ENCODE measurements at places on chromosomes 11 and 22. TPM values are rescaled to one million over a fixed set of nuclear protein-coding genes. Genes with fewer than 3 reads are reported as not detected.

Gene TMEM45B
- 0.93 TPM for total RNA-seq

Gene CCDC15
- total RNA-seq, result 4.2 TPM

Gene NUMA1
- total RNA-seq, result 181 TPM

Gene SEPTIN3
- total RNA-seq, result 7.2 TPM

Gene PPP6R3
- 130 TPM for total RNA-seq

Gene FAM180B
- 0.15 TPM for total RNA-seq

Gene TPH1
- 0.56 TPM for total RNA-seq

Gene DPAGT1
- 68.0 TPM for total RNA-seq

Gene BBOX1
- not detected for total RNA-seq

Gene CASP12
- total RNA-seq, result not detected

Gene SLC22A8
- not detected for total RNA-seq

Gene FOLR1
- total RNA-seq, result not detected

Gene KRTAP5-10
- total RNA-seq, result not detected

Gene NNMT
- total RNA-seq, result not detected

Gene ACRV1
- not detected for total RNA-seq

Gene CCDC116
- total RNA-seq, result 0.81 TPM

Gene MED15
- 151 TPM for total RNA-seq

Gene B3GAT1
- 1.9 TPM for total RNA-seq

Gene SCO2
- total RNA-seq, result 9.5 TPM

Gene CD3D
- total RNA-seq, result 648 TPM

Gene ST14
- total RNA-seq, result not detected

Gene DDIAS
- total RNA-seq, result 13.8 TPM

Gene PTDSS2
- 24.9 TPM for total RNA-seq

Gene MMP7
- total RNA-seq, result not detected

Gene OR5A1
- not detected for total RNA-seq

Gene HEPN1
- total RNA-seq, result not detected

Gene NPTXR
- total RNA-seq, result 1.6 TPM
